ENCODE measurements at places on chromosomes 11 and 22.
A peak's percentile ranks its signal among the peaks of the same experiment; 100 is the strongest.

GRCh38 chr11:64384981-64385944 is 26.3 kb downstream of the RPS6KA4 start:
- peak; percentile 53 for DNase-seq

DNA sequence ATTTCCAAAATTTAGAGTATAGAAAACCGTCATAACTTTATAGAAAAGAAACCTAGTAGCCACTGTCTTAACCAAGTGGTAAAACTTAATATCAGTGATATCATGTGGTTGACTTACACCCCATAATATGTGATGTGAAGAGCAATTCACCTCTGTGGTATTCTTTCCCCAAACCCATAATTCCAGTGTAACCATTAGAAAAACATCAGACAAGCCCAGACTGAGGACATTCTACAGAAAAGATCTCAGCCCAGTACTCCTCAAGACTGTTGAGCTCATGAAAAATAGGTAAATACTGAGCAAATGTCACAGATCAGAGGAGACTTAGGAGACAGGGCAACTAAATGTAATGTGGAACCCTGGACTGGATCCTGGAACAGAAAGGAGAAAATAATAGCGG is 134.6 kb downstream of the PGR start:
- DNase-seq, result no peak

- no peak for DNase-seq
These were observed 98.2 kb downstream of the RDX start for GRCh38 chr11:110198031-110198729.

GRCh38 chr11:76788661-76789442 is 5.7 kb downstream of the TSKU start:
- DNase-seq, result no peak

GRCh38 chr22:37643225-37643847 is 3.9 kb downstream of the SH3BP1 start:
- DNase-seq, result peak; percentile 87
